Inflammatory macrophage treated with lipopolysaccharide for 1 hour (primary cell): ENCODE measurements at places on chromosomes 6 and 20.

DNA sequence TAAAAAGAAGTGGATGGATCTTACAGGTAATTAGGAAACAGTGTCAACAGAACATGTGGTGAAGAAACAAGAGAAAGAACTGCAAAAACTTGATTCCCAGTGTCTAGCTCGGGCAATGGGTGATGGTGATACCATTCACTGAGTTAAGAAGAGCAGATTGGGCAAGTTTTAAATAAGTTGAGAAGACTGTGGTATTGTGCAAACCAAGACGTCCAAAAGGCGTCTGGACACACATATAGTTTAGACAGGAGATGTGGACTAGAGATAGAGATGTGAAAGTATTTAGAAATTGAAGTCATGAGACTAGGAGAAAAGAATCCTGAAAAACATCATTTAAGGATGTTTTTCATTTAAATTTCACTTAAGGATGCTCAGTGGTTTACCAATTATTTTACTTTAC lies 53.9 kb downstream of the CDK19 start:
- DNase-seq = no peak

DNA sequence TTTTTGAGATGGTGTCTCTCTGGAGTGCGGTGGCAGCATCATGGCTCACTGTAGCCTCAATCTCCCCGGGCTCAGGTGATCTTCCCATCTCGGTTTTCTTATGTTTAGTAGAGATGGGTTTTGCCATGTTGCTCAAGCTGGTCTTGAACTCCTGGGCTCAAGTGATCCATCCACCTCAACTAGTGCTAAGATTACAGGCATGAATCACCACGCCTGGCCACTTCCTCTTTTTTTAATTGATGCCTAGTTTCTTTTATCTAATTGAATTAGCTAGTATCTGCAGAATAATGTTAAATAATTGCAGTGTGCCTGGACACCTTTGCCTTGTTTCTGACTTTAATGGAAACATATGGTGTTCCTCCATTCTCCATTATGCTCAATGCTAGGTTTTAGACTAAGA lies 38.4 kb upstream of the SLC22A16 start:
- no peak for DNase-seq

DNA sequence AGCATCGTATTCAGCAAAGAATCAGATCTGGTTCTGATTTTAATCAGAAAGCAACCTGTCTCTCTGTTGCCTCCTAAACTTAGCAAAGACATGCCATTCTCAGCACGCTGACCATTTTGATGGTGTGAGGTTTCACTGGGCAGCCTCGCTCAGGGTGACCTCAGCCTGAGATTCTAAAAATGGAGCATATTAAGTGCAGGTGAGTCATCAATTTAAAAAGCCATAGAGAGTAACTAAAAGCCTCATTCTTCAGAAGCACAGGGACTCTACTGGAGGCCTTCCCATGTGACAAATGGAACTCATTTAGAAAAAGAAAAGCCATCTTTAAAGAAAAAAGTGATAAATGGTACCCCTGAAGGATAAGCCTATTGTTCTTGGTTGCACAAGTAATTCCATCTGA lies 91.3 kb downstream of the FILIP1 start:
- DNase-seq = no peak

DNA sequence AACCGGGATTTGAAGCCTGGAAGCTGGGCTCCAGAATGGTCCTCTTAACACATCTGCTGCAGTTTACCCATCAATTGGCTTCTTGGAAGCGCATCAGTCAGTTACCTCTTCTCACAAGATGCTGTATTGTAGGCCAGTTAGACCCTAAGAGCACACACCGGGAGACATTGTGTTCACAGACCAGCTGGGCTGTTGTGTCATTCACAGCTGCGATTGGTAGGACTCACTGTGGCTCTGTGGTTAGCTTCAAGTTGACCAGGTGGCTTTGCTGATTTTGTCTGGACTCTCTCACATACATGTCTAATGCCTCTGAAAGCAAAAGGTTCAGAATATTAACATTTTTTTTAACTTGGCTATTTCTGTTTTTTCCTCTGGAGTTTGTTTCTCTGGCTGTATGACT lies 64.8 kb downstream of the SNX9 start:
- no peak for DNase-seq

GRCh38 chr20:35607003-35607735 lies 8.5 kb upstream of the SPAG4 start:
- DNase-seq = peak; percentile 69

- DNase-seq = no peak
Measured at GRCh38 chr6:89853068-89853467, 23.4 kb downstream of the CASP8AP2 start.

DNA sequence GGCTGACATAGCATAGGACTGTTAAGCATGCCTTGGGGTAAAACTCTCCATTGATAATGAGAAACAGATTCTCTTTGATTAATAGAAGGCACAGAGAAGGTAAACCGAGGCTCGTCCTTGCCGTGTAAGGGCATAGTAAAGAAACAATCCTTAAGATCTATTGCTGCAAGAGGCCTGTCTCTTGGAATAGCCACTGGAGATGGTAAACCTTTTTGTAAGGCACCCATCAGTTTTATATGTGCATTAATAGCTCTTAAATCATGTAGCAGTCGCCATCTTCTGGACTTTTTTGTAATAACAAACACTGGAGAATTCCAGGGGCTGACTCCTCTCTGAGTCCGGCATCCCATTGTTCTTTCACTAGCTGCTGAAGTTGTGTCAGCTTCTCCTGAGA lies 8.4 kb upstream of the ABHD12 start:
- peak; percentile 44 for DNase-seq
